SHP77 (cell line): ENCODE measurements at places on chromosomes 13 and 19.

DNA sequence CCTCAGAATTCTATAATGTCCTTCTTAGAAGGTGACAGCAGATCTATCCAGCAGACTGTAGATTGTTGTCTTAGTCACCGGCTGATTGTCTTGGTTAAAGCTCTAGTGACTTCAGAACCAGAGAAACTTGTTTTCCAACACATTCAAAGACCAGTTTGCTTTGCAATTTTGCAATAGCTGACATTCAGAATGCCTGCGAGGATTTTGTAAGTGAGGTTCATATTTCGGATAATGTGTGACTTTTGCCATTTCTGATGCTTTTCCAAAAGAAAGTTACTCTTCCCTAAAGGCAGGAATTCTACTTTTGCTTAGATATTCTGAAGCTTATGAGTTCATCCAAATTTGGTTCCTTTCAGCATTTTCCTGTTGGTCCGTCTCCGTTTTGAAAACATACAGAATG lies 13.2 kb downstream of the SPINT2 start:
- no peak for DNase-seq

GRCh38 chr19:41023193-41023592 lies 32.1 kb downstream of the CYP2B6 start:
- DNase-seq: no peak

- DNase-seq: no peak
These were observed 22.4 kb upstream of the EBI3 start for GRCh38 chr19:4206818-4207484.

GRCh38 chr19:40134866-40135265 lies 44.1 kb upstream of the ZNF780A start:
- DNase-seq: no peak

DNA sequence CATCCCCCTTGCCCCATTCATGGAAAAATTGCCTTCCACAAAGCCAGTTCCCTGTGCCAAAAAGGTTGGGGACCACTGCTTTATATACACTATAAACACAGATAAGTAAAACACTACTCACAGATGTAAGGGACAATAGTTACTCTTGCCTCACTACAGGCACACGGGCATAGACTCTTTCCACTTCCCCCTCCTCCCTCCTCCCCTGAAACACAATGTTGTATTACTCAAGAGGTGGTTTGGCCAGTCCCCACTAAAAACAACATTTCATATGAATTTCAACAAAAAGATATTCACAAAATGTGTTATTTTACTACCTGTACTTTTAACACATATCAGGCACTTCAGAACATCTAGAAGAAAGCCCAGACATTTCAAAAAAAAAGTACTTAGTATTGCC lies 45.1 kb downstream of the EPSTI1 start:
- no peak for DNase-seq

DNA sequence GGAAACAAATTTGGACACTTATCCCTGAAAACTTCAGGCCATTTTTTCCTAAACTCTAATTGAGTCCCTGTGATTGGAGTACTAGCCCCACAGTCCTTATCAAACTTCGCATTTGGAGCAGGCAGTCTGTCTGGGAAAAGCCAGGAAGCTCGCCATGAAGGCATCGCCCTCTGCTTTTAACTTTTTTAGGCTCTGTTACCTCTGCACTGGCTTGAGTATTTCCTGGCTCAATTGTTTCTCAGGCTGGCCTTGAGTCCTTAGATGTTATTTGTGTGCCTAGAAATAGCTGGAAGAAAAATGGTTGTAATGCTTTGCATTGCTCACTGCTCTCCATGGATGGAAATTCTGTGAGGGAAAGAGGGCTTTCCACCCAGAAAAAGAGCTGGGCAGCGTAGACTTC lies 24.2 kb downstream of the ACTN4 start:
- no peak for DNase-seq

- peak; percentile 7 for DNase-seq
These were observed 203.1 kb upstream of the EDNRB start for GRCh38 chr13:78121459-78122348.

- no peak for DNase-seq
These were observed 16.7 kb downstream of the TMTC4 start for GRCh38 chr13:100657881-100658315.

DNA sequence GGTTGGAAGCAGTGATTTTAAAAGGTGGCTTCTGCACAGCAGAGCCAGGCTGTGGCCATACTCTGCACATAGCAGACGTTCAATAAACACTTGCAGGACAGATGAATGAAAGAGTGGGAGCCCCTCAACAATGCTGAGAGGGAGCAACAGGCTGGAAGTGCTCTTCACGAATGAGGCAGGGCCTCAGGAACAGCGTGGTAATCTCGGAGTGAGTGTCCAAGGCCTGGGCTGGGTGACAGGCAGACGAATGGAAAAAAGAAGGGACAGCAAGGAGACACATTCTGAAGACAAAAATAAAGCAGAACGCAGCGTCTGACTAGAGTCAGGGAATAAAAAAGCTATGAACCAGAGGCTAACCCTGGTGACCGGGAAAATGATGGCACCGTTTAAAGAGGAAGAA lies 11.1 kb downstream of the GJA3 start:
- DNase-seq: no peak

DNA sequence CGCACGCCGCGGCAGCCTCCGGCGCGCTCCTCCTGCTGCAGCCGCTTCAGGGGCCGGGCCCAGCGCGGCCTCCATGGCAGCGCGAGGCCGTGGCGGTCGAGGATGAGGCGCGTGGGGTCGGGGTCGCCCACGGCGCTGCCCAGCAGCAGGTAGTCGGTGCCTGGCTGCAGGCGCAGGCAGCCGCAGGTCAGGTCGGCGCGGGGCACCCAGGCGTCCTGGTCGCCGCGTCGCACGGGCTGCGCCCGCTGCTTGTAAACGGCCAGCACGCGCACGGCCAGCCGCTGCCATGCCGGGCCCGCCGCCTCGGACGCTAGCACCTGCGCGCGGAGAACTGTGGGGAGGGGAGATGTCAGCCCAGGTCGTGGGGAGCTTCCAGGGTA lies 11.1 kb downstream of the NTN5 start:
- DNase-seq: no peak

DNA sequence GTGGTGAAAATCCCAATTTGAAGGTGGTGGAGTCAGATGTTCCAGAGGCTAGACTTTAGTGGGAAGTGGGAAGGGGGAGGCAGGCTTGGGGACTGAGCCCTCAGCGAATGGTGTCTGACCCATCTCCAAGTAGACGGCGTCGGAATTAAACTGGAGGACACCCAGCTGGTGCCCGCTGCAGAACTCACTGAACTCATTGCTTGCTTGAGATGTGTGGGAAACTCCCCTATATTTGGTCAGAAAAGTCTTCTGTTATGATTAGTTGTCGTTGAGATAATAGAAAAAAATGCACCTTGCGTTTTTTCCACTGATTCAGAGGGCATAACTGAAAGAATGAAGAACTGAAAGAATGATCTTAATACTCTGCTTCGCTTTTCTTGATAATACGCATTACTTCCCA lies 871 bp upstream of the ZNF583 start:
- DNase-seq: no peak

- no peak for DNase-seq
These were observed 23.5 kb upstream of the SLC15A1 start for GRCh38 chr13:98775844-98776598.

DNA sequence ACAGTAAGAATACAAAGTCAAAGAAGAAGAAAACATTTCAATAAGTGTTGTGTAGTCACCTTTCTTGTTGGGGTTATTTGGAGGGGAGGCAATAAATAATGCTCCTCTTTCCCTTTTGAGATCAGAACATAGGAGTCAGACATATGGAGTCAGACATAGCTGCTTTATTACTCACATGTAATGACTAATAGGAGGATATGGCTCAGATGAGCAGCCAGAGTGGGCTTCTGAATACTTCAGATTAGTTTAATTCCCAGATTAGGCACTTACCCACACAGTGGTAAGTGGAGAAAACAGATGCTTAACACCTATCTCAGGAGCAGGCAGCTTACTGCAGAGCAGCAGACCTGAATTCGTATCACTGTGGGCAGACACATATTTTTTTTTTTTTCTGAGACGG lies 31.7 kb upstream of the C1QTNF9B start:
- no peak for DNase-seq

DNA sequence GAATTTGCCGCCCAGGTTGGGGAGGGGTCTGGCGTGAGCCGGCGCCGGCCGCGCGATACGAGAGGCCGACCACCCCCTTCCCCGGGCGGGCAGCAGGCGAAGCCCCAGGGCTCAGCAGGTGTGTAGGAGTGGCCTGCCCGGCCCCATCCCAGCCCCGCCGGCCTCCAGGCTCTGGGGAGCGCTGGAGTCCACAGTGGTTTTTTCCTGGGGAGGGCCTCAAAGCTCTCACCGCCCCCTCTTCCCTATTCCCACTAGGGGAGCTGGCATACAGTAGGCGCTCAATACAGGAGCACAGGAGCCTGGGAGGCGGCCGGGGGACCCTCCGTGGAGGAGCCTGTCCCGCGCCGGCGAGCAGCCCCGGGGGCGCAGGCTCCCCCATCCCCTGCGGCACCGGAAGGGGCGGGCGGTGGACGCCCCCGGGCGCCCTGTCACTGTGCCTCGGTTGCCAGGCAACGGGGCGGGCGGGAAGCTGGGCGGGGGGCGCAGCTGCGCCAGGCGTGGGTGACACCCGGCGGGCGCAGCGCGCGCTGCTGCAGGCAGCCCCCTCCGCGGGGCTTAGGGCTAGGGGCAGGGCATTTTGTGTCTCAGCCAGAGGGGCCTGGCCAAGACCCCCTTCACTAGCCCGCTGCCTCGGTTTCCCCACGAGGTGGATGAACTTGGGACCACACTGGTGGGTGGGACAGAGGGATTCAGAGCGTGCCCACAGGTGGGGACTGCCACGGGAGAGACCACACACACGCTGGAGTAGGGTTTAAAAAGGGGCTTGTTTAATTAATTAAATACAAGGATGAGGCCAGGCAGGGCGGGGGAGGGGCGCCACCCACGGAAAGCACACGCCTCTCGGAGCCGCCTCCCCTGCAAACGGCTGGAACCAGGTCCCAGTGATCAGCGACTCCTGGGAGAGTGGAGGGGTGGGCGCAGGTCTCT lies 3.6 kb upstream of the REXO1 start:
- DNase-seq: no peak

DNA sequence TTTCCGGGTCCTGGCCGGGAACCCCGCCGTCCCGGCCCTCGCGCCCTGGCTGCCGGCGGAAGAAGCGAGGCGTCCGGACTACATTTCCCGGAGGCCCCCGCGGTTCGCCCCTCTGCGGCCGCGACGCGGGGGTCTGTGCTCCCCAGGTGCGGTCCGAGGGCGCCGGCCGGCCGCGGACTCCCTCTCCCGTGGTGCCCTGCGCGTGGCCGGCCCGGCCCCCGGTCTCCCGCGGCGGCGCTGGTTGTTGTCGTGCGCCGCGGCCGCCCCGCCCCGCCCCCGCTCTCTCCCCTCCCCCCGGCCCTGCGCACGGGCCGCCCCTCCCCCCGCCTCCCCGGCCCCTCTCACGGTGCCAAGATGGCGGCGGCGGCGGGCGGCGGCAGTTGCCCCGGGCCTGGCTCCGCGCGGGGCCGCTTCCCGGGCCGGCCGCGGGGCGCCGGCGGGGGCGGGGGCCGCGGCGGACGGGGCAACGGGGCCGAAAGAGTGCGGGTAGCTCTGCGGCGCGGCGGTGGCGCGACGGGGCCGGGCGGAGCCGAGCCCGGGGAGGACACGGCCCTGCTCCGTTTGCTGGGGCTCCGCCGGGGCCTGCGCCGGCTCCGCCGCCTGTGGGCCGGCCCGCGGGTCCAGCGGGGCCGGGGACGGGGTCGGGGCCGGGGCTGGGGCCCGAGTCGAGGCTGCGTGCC lies at the start of gene KMT2B:
Gene KMT2B (plus strand): TSS at position 339 of the 680 bp plus-strand sequence. CDS start 16 bp downstream, at position 355.
- peak; percentile 93 for DNase-seq

GRCh38 chr19:3765121-3765520 lies 2.6 kb downstream of the MRPL54 start:
- DNase-seq: no peak

GRCh38 chr13:27621116-27621365 lies 651 bp upstream of the POLR1D start:
- no peak for DNase-seq

DNA sequence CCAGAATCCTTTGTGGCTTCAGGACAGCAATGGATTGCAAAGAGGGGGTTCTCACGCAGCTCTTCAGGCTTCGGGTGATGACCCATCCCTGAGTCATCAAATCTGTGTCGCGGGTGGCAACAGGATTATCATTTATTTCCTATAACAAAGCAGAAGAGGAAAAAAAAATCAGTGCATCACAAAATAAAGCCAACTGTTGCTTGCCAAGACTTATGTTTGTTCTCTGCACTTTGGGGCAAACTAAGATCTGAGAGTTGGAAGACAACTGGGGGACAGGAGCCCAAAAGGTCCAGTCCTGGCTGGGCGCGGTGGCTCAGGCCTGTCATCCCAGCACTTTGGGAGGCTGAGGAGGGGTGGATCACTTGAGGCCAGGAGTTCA lies 6.4 kb downstream of the GNA15 start:
- no peak for DNase-seq

- DNase-seq: no peak
These were observed 76.6 kb upstream of the PCDH9 start for GRCh38 chr13:67306742-67307141.

DNA sequence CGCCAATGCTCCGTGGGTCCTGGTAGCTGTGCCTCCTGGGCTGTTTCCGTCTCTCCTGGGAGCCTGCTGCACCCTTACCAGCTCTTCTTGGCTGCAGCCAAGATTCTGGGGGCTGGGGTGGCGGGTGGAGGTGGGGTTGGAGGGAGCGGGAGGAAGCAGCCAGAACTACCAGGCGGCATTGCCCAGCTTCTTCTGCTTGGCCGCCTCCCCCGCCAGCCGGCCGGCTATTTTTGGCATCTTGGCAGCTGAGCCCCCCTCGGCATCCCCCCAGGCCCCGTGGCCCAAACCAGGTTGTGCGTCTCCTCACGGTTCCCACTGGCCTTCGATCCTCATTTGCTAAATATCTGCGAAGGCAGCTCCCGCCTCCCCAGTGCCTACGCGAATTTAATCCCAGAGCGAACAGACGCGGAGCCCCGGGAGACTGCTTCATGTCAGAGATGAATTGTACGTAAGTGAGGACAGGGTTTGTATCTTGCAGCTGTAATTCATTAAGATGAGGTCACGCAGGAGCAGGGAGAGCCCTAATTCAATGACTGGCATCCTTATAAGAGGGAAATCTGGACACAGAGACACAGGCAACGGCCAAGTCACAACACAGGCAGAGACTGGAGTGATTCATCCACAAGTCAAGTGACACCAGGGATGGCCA lies 12.8 kb upstream of the PEAK3 start:
- DNase-seq: no peak

GRCh38 chr13:64546371-64546770 lies 2683.8 kb downstream of the PCDH9 start:
- DNase-seq: no peak

- DNase-seq: peak; percentile 44
These were observed 211.7 kb downstream of the LIG4 start for GRCh38 chr13:108003626-108004025.

- DNase-seq: no peak
These were observed 3.0 kb downstream of the TTYH1 start for GRCh38 chr19:54418030-54418929.

DNA sequence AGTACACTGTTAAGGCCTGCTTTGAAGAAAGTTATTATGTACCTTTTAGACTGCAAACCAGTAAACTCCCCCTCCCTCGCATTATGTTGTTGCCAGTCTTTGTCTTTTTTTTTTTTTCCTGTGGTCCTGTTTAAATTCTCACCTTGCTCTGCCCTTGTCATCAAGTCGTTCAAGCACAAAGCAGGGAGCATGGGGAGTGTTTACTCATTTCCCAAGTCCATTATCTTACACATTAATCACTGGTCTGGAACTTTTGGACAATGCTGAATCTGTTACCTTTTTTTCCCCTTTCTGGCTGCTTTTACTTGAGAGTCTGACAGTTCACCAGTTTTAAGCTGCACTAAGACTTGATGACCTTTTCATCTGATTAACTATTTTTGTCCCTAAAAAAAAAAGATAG lies 108.2 kb downstream of the DACH1 start:
- no peak for DNase-seq
